ENCODE measurements at places on chromosomes 4 and X. TPM values are rescaled to one million over a fixed set of nuclear protein-coding genes. Genes with fewer than 3 reads are reported as not detected.

Gene RHOH
- not detected for total RNA-seq

GRCh38 chr4:42385516-42385915 is 11.8 kb upstream of the SHISA3 start:
- no peak for DNase-seq

GRCh38 chrX:23731951-23732350 is 11.1 kb downstream of the ACOT9 start:
- no peak for DNase-seq

- DNase-seq, result no peak
Observed at GRCh38 chr4:184854673-184855072, 28.9 kb upstream of the ACSL1 start.

GRCh38 chr4:94411296-94411695 is 40.4 kb upstream of the PDLIM5 start:
- DNase-seq, result peak; percentile 35

GRCh38 chrX:81174286-81174685 is 27.4 kb downstream of the HMGN5 start:
- peak; percentile 45 for DNase-seq

Gene GPR50
- total RNA-seq, result not detected

Gene SSX4
- not detected for total RNA-seq

Gene GCNA
- 2.2 TPM for total RNA-seq

- peak; percentile 79 for DNase-seq
Observed at GRCh38 chr4:127634181-127634580, 1.4 kb downstream of the INTU start.

DNA sequence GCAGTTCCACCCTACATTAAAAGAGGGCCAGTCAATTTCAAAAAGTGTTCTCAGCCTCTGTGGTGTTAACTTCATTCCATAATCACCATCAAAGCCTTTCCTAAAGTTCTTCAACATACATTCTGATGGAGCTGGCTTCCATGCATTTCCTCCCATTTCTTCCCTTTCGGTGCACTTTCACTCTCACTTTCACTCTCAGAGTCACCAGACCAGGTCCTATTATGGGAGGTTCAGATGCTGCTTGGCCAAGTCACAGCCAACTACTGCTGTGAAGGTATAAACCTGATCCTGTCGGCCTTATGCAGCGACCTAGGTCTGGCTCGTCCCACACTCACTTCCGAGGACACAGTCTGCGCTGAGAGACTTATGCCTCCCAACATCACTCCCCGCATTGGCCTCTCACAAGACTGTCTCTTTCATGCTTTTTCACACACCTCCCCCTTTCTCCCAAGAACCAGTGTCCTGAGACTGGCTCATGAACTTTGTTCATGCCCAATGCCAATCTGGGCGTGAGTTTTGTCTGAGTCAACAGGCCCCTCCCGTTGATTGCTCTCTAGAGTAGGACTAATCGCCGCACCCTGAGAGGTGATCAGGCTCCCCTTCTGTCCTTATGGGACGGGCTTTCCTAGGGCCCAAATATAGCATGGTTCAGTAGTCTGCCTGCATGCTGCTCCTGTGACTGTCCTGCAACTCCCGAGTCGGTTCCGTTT is 60.8 kb upstream of the XAGE1B start:
- no peak for DNase-seq
